Colonic mucosa (tissue), 4 donors: ENCODE measurements at places on chromosomes 13 and 19. TPM values are rescaled to one million over a fixed set of nuclear protein-coding genes. Genes with fewer than 3 reads are reported as not detected.

GRCh38 chr13:30804474-30804873, 69.1 kb downstream of the ALOX5AP start:
- no peak for DNase-seq

GRCh38 chr19:27865927-27866777, 1346.8 kb downstream of the UQCRFS1 start:
- DNase-seq = no peak

DNA sequence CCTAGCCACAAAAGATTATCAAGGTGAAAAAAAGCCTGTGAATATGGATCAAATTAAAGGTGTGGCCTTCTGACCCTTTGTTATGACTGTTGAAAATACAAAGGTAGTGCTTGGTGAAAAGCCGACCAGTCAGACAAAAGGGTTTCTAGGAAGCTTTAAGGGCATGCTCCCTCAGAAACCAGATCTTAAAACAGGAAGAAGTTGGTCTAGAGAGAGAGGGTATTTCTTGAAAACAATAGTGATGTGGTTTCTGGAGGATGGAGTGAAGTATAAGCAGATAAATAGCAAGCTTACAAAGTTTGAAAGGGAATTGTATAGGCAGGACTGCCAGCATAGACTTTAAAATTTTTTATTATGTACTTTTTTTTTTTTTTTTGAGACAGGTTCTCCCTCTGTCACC, 5.0 kb upstream of the EID2 start:
- DNase-seq = no peak

TSPAN16 gene
- total RNA-seq = not detected
